ENCODE measurements at places on chromosomes 2 and 18.

DNA sequence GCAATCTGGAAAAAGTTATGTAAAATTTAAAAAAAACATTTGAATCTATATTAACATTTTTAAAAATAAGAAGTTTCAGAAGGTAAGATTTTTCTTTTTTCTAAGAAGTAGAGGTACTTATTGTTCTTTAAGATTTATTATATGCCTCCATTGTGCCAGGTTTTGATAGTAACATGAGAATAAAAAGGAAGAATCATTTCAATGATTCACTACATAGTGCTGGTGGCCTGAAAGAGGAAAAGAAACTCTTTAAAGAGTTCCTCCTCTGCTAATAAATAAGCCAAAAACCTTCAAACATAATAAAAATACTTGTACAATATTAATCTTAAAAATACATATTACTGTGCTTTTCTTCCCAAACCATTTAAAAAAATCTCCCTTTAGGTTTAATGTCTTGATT is 69.0 kb downstream of the ANKRD44 start:
- DNase-seq: no peak

DNA sequence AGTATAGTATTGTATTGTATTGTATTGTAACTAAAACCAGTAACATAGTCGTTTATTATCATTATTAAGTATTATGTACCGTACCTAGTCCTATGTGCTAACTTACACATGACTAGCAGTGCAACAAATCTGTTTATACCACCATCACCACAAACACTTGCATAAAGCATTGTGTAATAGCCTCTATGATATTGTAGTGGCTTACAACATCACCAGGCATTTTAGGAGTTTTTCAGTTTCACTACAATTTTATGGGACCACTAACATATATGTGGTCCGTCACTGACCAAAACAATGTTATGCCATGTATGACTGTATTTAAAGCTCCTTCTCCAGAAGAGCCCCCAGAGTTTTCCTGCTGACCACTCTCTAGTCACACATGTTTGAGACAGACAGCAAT is 306.2 kb downstream of the SETBP1 start:
- no peak for DNase-seq

GRCh38 chr2:158649846-158650245 is 145.3 kb upstream of the DAPL1 start:
- DNase-seq: no peak

GRCh38 chr18:35917043-35917442 is 55.4 kb upstream of the RMP24 start:
- DNase-seq: no peak

GRCh38 chr2:39975476-39976020 is 196.5 kb upstream of the THUMPD2 start:
- DNase-seq: no peak

- DNase-seq: no peak
Observed at GRCh38 chr2:54767921-54768320, 44.5 kb downstream of the EML6 start.

GRCh38 chr2:168375195-168375798 is 80.8 kb upstream of the CERS6 start:
- no peak for DNase-seq

- no peak for DNase-seq
Observed at GRCh38 chr2:99861376-99861760, 281.0 kb downstream of the AFF3 start.

DNA sequence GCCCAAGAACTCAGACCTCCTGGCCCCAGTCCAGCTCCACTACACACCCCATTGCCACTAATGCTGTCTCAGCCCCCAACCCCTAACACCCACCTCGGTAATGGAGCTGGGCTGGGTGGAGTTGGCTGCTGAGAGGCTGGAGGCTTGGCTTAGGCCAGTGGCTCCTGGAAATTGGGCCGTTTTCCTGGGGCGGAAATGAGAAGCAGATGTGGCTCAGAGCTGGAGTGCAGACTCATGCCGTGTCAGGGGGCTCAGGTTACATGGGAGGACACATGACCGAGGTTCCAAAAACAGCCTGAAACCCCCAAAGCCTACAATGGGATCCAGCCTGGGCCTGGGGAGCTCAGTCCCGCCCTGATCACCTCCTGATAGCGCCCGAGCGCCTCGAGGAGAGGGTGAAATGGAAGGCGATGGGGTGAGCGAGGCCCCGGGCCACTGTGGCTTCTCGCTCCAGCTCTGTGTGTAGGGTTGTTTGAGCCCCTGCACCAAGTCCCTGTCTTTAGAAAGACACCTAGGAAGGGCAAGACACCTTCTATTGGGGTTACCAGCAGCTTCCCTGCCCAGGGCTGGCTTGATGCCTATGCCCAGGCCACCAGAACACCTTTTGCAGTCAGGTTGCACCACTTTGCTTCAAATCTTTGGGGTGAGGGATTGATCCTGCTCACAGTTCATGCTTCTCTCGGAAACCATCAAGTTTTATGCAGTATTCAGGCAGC is 175.7 kb upstream of the HAAO start:
- DNase-seq: peak; percentile 68

DNA sequence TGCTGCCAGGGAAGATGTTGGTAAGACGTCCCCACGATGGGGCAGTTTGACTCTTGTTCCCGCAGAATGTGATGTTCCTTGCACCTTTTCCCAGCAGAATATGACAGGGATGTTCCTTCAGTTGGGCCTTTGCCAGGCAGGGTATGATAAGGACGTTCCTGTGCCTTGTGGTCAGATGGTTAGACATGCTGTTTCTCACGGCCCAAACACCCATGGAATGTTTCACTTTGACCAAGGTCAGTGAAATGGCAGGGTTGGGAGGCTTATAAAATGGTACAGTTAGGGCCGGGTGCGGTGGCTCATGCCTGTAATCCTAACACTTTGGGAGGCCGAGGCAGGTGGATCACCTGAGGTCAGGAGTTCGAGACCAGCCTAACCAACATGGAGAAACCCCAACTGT is 40.3 kb upstream of the YPEL5 start:
- DNase-seq: peak; percentile 38

- no peak for DNase-seq
Observed at GRCh38 chr2:179403624-179404023, 139.0 kb upstream of the SESTD1 start.

All from testis (tissue), 5 donors.